ENCODE measurements at places on chromosomes 5 and 9.

- no peak for DNase-seq
These were observed 4.0 kb downstream of the BRD9 start for GRCh38 chr5:888638-889035.

GRCh38 chr5:143492783-143493182 lies 89.3 kb upstream of the NR3C1 start:
- no peak for DNase-seq

- no peak for DNase-seq
These were observed 162.4 kb downstream of the ZDHHC21 start for GRCh38 chr9:14530841-14531240.

DNA sequence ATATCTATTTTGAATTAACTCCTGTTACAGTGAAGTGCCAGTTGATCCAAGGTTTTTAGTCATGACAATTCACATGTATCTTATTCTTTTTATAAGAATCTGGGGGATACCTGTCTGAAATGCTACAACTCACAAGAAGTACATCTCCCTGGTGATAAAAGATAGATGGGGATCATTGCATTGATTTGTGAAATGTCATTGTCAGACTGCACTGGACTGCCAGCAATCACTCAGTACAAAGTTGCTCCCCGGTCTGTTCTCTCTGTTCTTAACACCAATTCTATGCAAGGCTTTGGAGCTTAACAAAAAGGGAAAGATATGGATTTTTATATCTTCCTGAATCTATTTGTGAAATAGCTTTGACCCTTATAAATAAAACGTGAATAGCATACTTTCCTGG lies 171.8 kb upstream of the PCSK5 start:
- no peak for DNase-seq

DNA sequence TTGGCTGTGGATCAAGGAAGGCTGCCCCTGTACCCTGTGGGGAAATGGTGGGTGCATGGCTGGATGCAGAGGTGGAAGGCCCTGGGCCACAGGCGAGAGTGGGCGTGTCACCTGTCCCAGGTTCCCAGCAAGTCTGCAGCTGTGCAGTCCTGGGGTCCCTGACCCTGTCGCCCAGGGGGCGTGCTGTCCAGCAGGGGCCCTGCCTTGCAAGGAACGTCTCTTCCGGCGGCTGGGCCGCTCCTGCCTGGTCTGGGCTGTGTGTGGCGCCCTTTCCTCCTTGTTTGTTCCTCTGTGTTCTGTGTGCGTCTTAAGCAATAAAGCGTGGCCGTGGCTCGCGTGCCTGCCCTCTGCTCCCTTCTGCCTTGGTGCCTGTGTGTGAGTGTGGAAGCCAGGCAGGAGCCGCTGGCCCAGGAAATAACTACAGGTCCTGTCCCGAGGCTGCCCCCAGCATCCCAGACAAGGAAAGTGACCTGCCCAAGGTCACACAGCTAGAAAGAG lies 8.4 kb downstream of the SLC2A6 start:
- DNase-seq, result no peak

- DNase-seq, result no peak
These were observed 995.8 kb upstream of the CDH6 start for GRCh38 chr5:30197662-30198061.

DNA sequence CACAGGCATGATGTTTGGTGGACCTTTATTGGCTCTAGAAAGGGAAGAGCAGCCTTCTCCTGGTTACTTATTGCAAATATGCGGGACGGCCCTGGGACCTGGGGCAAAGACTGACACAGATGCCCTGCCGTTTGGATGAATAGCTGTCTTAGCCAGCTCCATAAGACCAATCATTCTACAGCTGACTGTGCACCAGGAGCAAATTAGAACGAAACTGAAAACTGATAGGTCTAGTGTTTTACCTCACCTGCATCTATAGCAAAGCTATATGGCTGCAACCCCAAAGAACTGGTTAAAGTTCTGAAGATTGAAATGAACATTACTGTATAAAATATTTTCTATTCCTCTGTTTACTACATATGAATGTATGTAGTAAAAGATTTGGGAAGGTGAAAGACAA lies 34.2 kb upstream of the BNC2 start:
- no peak for DNase-seq

- DNase-seq, result no peak
These were observed 332.0 kb downstream of the TRIM32 start for GRCh38 chr9:117018966-117019617.

GRCh38 chr9:91276513-91276912 lies 85.2 kb downstream of the AUH start:
- DNase-seq, result no peak

- DNase-seq, result no peak
These were observed 10.6 kb downstream of the ACSL6 start for GRCh38 chr5:132000677-132001453.

GRCh38 chr5:141359790-141360426 lies at the start of gene PCDHGB2:
Gene PCDHGB2, plus strand, starts transcription at chr5:141359994. Its CDS starts 142 bp downstream, at chr5:141360136.
- peak; percentile 14 for DNase-seq

DNA sequence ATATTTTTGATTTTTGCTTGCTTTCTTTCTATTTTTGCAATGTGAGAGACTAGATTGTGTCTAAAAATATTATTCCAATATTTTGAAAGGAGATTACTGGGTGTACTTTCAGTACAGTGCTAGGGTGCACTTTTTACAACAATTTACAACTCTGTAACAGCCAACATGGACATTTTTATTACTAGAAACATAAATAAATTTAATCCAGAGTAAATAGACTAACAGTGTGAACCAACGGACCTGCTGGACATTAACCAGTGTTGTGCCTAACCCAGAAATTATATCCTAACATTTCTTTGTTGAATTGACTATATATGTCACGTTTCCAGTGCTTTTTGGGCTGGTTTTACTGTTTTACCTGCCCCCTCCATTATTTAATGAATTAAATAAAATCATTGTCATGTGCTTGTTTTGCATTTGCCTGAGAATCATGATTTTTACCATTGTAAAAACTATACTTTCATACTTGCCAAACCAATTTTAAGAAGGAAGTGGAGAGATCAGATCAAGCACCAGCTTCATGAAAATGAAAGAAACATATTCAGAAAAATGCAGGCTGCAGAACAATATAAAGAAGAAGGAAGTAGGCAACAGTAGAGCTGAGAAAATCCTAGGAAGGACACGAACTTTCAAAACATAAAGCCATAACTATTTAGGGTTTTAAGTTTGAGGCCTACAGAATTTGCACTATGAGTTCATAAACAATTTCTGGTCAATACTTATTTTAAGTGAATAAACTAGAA lies 400.8 kb upstream of the PIK3R1 start:
- DNase-seq, result no peak

- DNase-seq, result no peak
These were observed 41.0 kb downstream of the RNF180 start for GRCh38 chr5:64206653-64207052.

GRCh38 chr5:112923148-112923917 lies 1.3 kb upstream of the REEP5 start:
- DNase-seq, result no peak

DNA sequence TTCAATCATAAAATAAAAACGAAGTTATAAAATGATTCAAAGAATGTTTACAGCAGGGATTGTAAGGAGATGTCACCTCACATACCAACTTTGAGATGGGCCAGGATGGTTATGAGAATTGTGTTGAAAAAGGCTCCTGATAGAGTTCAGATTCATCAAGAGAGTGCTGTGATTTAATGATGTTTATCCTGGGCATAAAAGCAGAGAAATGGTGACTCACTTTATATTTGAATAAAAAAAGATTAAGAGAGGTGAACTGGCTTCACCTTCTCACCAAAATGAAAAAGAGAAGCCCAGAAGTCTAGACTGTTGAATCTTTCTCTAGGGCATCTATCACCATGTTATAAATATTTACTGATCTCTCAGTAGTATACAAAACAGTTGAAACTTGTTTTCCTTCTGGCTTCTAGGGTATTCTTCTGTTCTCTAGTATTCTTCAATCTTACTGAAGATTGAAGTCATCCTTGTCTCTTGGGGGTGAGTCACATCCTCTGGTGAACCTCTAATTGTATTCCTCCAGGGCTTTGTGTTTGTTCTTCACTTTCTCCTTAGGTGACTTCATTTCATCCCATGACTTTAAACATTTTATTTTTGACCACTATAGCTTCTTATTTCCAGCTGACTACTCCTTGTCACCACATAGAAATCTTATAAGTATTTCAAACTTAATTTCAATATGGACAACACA lies 1237.3 kb upstream of the C9orf72 start:
- DNase-seq, result no peak

GRCh38 chr9:1954238-1954637 lies 60.9 kb upstream of the SMARCA2 start:
- DNase-seq, result no peak
